ENCODE measurements at places on chromosomes 2 and 18.

DNA sequence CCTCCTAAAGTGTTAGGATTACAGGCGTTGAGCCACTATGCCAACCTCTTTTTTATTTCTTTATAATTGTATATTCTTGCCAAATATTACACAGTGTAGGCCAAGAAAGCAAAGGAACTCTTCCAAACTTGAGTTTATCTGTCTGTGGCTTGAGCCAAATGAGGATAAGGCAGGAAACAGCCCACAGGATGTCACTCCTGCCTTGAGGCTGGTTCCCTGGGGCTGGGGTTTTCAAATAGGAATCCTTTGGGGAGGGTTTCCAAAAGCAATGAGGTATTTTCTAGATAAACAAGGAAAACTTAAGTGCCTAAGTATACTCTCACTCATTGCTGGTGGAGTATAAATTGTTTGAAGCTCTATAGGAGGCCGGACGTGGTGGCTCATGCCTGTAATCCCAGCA, 56.4 kb downstream of the ADCY3 start:
- DNase-seq: no peak

- no peak for DNase-seq
These were observed 907.0 kb downstream of the EPHA4 start for GRCh38 chr2:220665108-220665471.

GRCh38 chr2:176147800-176148496, 3.4 kb upstream of the HOXD4 start:
- DNase-seq: no peak

- DNase-seq: no peak
These were observed 36.7 kb upstream of the SPAG16 start for GRCh38 chr2:213247566-213247965.

- no peak for DNase-seq
These were observed 11.3 kb downstream of the TSHZ1 start for GRCh38 chr18:75221897-75222296.

GRCh38 chr2:151669585-151670081, 64.6 kb downstream of the NEB start:
- no peak for DNase-seq

GRCh38 chr2:232204457-232204931, 174.1 kb upstream of the ALPP start:
- no peak for DNase-seq

DNA sequence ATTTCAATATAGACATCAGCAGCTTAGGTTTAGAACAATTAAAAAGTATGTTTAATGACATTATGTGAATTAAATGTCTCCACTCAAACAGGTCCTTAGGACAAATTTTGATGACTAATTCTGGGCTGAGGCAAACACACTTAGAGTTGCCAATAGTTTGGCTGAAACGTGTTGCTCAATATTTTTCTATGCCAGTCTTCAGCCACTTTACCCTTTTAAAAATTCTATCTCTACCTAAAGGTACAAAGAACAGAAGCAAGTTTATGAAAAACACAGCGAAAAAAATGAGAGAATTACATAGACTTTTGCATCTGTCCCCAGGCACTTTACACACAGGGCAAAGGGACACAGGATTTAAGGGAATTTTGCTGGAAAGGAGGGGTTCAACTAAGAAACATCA, 4.5 kb downstream of the IDH1 start:
- no peak for DNase-seq

- no peak for DNase-seq
These were observed 38.2 kb upstream of the TWSG1 start for GRCh38 chr18:9296233-9297006.

DNA sequence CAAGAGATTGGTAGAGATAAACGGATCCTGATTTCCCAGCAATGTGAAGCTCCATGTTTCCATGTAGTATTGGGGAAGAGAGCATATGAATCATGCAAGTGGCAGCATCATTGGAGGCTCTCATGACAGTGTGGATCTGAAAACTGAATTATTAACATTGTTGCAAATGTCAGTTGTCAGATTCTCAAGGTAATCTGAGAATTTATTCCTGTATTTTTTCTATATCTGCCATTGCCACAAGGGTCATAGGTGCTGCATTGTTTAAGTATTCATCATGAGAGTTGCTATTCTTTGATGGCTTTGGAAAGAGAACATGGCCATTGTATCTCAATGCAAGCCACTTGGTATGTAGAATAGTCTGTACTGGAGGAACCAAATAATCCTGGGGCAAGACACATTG, 1217.0 kb upstream of the ZEB2 start:
- DNase-seq: no peak

GRCh38 chr2:136135462-136135861, 17.5 kb upstream of the CXCR4 start:
- DNase-seq: no peak

GRCh38 chr18:13412901-13413300, 194.3 kb downstream of the LDLRAD4 start:
- no peak for DNase-seq

DNA sequence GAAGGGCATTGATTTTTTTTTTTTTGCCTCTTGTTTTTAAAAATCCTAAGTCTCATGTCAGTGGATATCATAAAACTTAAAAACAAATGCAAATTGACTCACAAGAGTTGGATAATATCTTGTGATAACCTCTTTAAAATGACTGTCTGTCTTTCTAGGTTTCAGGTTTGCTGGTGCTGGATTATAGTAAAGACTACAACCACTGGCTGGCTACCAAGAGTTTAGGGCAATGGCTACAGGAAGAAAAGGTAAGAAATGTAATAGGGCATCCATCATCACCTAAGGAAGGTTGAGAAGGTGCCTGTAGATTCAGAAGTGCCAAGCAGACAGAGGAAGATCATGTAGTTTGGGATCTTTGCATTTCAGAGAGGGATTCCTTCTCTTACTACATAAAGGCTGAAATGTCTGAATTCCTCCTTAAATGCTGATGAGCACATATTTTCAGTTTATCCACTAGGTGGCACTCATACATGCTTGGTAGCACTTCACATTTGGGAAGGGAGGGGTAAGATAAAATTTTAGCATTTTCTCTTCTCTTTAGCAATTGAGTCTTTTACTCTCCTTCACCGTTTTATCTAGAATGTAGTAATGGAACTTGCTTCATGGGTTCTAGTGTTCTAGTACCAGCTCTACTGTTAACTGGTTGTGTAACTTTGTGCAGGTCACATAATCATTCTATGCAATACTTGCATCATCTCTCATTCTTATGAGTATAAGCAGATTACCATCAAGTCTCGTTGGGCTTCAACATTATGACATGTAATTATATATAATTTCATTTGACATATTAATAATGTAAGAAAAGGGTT, 21.1 kb downstream of the CPS1 start:
- DNase-seq: no peak

- DNase-seq: no peak
These were observed 14.7 kb downstream of the DAPL1 start for GRCh38 chr2:158809816-158810215.

GRCh38 chr2:159146996-159147666, 139.4 kb downstream of the WDSUB1 start:
- DNase-seq: no peak

GRCh38 chr2:23791030-23791429, 135.9 kb downstream of the ATAD2B start:
- no peak for DNase-seq

DNA sequence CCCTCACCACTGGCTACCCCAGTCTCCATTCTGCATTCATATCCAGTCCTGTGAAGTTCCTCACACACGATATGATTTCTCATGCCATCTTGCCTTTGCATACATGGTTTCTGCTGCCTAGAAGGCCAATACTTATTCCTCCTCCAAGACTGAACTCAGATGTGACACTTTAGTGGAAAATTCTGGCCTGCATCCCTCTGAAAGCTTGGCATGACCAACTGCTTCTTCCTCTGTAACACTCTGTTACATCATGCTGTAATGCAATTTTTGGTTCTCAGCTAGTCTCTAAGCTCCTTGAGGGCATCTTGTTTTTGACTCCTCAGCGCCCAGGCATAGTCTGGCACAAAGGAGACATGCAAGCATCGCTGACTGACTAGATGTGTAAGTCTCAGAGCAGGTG, 12.6 kb downstream of the FAM161A start:
- DNase-seq: no peak

GRCh38 chr2:95208106-95208505, 785 bp downstream of the ZNF892 start:
- DNase-seq: no peak

- no peak for DNase-seq
These were observed 123.0 kb upstream of the MYO3B start for GRCh38 chr2:170054997-170055396.

DNA sequence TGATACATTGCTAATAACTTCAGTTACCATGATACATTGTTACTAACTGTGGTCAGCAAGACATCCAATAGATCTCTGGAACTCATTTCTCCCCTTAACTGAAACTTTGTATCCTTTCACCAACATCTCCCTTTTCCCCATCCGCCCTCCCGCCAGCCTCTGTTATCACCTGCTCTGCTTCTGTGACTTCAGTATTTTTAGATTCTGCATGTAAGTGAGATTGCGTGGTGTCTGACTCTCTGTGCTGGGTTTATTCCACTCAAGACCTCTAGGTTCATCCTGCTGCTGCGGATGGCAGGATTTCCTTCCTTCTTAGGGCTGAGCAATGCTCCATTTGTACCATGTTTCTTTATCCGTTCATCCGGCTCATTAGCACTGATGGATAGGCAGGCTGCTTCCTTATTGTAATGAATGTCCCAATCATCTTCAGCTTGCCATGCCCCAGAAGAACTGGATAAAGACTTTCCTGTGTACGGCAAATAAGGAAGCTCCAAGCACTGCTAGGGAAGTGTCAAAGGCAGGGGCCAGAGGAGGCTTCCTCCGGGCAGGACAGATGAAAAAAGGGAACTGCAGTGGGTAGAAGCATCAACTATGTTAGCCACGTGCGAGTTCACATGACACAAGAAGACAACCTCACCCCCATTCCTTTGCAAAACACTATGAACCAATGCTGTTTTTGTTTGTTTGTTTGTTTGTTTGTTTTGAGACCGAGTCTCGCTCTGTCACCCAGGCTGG, 113.4 kb downstream of the EIPR1 start:
- no peak for DNase-seq

DNA sequence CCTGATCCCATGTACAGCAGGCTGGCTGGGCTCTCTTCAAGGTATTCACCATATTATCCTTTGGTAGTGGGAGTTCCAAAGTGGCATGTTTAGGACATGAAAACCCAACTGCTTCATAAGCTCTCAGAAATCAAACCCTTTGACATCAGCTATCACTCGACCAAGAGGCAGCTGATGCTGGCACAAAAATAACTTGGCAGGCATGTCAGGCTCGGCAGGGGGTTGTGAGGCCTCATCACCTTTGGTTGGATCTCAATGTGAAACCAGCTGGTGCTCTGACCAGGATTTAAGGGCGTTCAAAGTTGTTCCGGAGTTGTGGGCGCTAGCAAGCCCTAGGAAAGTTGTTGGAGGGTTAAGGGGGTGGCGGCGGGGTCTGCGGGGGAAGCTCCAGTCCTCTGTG, 171.9 kb downstream of the FHOD3 start:
- DNase-seq: no peak
